Upper lobe of left lung (tissue), 6 donors: ENCODE measurements at places on chromosomes 3 and 15. TPM values are rescaled to one million over a fixed set of nuclear protein-coding genes. Genes with fewer than 3 reads are reported as not detected.

Gene SPTBN5
- total RNA-seq: 0.30 TPM

Gene SCN5A
- 0.09 TPM for total RNA-seq

Gene WDR93
- 2.1 TPM for total RNA-seq

Gene HRG
- 0.23 TPM for total RNA-seq

Gene XCR1
- total RNA-seq: not detected

Gene ST6GAL1
- total RNA-seq: 92.6 TPM

Gene RAD51
- 2.8 TPM for total RNA-seq

Gene HIGD2B
- total RNA-seq: not detected

DNA sequence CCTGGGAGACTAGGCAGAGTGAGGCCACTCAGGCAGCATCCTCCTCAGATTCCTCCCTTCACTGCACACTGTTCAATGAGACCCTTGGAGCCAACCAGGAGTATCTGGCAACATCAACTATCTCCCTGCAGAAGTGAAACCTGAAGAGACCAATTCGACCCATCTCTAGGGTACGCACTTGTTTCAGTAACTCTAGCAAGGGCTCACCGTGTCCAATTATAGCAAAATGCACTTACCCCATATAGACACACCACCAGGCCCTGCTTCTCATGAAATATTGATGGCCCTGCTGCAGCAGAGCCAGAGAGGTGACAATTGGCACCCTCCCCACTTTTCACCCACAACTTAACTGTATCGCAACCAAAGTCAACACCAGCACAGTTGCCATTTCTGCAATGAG is 196.1 kb upstream of the IGF1R start:
- no peak for DNase-seq

DNA sequence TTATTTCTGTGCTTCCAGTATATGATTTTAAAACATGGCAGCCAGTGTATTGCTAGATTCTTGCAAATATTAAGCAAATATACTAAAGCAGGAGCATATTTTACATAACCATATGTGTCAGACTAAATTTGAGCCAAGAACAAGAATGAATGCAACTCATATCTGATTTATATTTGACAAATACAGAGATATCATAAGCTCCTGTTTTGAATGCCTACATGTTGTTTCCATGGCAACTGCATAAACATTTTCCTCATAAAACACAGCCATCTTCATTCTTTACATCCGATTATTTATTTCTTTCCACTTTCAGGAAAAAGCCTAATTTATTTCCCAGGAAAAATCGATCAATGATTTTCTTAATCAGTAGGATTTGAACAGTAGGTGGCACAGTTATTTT is 172.2 kb upstream of the TSPAN3 start:
- no peak for DNase-seq

DNA sequence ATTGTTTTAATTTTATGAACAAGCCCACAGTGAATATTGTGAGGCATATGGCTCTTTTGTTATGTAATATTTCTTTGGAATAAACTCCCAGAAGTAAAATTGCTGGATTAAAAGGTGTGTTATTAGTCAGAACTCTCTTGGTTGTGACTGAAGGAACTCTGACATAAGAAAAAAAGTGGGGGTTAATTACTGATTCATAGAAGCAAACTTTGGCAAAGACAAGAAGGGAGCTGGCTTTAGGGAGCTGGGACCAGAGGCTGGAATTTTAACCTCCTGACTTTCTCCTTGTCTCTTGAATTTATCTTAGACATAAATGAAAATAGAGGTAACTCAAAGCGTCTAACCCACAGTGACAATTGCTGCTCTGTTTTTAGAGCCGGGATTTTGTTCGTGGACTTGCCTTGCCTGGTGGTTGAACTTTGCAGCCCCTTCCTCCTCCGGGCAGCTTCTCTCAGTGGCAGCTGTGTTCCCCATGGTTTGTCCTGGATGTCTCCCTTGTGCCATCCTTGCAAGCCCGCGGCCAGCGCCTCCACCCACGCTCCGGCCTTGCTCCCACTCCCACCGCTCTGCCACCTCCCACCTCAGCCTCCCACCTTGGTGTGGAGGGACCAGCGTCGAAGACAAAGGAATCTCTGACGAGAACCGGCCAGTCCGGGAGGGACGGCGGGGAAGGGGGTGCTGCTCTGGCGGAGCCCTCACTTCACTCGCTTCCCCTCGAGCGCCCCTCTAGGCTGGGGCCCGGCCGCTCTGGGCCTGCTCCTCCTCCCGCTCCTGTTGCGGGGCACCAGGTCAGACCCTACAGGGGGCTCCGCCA is 28.0 kb downstream of the ARHGAP31 start:
- no peak for DNase-seq

DNA sequence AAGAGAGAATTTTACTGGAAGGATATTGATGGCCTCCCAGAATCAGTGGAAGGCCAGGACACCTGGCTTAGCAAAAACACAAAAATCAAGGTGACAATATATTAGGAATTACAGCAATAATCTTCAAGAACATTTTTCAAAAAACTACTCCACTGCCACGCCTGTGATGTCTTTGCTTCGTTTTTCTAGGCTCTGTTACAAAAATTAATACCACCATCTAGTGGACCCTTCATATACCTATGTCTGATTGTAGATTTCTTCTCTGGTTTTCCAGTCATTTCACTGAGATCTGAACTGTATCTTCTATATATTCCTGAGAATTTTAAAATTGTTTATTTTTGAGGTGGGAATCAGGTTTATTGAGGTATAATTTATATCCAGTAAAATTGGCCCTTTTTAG is 5.6 kb upstream of the SLC33A1 start:
- DNase-seq: no peak

- DNase-seq: no peak
Observed at GRCh38 chr3:124586126-124587052, 143.9 kb upstream of the UMPS start.

GRCh38 chr3:101685870-101686307 is 629 bp downstream of the RPL24 start:
- DNase-seq: no peak

DNA sequence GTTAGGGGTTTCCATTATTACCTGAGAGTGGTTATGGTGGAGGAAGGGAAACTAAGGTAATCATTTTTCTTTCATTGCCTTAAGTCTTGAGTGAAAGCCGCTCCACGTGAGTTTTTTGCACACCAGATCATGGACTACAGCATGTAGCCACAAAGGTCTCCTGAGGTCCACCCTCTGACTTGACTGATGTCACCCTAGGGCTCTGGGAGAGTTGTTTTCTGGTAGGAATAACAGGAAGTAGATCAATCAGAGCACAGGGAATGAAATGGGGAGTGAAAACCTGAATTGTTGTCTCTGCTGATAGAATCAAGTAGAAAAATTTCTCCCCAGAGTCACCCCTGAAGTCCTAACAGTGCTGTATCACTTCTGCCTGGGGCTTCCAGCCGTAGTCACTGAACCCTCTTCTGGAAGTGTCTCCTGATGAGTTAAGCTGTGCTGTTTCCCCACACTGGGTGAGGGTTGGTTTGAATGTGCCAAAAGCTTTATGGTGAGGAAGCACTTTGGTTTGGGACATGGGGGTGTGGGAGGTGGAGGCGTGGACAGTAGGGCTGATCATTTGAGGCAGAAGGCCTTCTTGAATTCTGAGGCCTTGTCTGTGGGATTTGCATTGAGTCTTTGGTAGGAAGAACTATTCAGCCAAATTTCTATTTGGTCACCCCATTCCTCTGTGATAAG is 64.3 kb downstream of the SLCO3A1 start:
- no peak for DNase-seq
